ENCODE measurements at places on chromosomes 11 and 22.
A peak's percentile ranks its signal among the peaks of the same experiment; 100 is the strongest.

GRCh38 chr11:19746086-19746485 lies 33.4 kb downstream of the NAV2 start:
- DNase-seq: no peak

DNA sequence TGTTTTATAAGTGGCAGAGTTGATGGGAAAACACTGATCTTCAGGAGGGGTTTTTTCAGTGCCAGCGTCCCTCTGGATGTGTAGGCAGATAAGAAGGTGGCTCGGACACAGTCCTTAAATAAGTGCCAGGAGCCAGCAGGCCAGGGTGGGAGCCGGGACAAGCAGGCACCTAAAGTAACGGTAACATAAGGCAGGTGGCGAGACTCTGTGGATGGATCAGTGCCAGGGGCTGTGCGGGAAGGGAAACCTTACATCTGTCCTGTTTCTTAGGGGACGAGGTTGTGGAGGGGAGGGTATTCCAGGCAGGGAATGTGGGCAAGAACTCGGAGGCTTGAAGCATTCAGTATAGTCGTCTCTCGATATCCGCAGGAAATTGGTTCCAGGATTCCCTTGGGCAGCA lies 15.9 kb downstream of the BCR start:
- DNase-seq: no peak

GRCh38 chr11:106381895-106382294 lies 304.4 kb downstream of the AASDHPPT start:
- DNase-seq: no peak

GRCh38 chr11:22006901-22007300 lies 186.0 kb upstream of the ANO5 start:
- DNase-seq: no peak

- DNase-seq: no peak
Measured at GRCh38 chr11:47175746-47176327, 842 bp downstream of the ARFGAP2 start.

GRCh38 chr11:87173185-87174039 lies 135.7 kb downstream of the TMEM135 start:
- DNase-seq: no peak

- DNase-seq: no peak
Measured at GRCh38 chr11:130516554-130517505, 68.4 kb downstream of the ADAMTS15 start.

GRCh38 chr11:26187639-26188038 lies 144.3 kb upstream of the ANO3 start:
- no peak for DNase-seq

GRCh38 chr22:45429424-45429823 lies 15.9 kb downstream of the RIBC2 start:
- DNase-seq: no peak

- no peak for DNase-seq
Measured at GRCh38 chr11:44304091-44305025, 5.6 kb downstream of the ALX4 start.

GRCh38 chr11:74896311-74896710 lies 52.6 kb downstream of the XRRA1 start:
- DNase-seq: no peak

DNA sequence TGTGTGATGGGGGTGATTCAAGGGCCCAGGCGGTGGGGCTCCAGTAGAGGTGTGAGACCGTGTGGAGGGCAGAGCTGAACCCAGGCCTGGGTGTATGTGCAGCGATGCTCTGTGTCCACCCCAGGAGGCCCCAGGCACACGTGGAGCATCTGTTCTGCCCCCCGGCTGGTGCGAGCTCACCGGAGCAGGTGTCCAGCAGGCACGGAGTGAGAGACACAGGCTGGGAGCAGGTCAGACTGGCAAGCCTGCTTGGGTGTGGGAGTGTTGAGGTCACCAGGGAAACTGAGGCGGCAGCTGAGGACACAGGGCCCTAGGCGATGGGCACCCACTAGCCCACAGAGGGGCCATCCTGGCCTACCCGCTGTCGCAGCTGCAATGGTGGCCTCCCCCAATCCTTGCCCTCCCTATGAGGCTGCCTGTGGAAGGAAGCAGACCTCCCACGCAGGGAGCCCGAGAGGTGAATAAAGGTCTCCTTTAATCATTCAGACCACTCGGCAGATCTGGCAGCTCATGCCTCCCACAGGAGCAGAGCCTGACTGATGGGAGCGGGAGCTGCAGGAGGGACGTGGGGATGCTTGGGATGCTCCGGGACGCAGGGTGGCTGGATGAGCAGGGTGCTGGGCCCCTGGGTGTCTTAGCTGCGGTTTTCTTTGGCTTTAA lies 1165.1 kb downstream of the BRD1 start:
- no peak for DNase-seq

GRCh38 chr11:128200467-128200866 lies 386.9 kb downstream of the ETS1 start:
- no peak for DNase-seq

- peak; percentile 36 for DNase-seq
Measured at GRCh38 chr11:117315285-117316196, 515 bp downstream of the BACE1 start.

- no peak for DNase-seq
Measured at GRCh38 chr11:120912504-120912903, 111.4 kb upstream of the TBCEL start.

GRCh38 chr11:28743061-28743550 lies 634.9 kb downstream of the METTL15 start:
- no peak for DNase-seq

DNA sequence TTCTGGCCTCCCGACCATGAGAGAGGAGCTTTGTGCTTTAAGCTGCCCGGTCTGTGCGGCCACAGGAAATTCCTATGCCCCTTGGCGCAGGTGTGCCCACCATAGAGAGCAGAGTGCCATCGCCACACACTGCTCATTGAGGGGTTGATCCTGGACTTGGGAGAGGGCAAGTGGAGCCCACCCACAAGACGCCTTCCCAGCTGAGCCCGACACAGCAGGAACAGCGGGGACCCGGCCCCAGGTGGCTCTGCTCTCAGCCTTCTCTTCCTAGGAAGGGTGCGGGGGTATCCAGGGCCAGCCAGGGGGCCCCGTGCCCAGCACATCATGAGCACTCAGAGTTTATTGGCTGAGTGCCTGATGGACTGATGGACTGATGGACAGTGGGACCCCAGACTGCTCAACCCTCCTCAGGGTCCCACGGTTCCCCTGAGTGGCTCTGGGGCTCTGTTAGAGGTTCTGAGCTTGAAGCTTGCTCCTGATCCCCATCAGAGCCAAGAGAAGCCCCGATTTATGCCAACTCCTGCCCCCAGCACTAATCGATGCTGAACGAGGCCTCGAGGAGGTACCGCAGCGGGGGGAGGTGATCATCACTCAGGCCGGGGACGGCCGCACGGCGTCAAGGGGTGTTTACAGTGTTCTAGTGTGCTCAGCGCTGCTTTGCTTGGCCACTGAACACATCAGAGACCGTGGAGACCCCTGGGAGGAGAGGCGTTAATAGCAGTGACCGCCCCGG lies 13.5 kb upstream of the MRGPRD start:
- DNase-seq: peak; percentile 17

DNA sequence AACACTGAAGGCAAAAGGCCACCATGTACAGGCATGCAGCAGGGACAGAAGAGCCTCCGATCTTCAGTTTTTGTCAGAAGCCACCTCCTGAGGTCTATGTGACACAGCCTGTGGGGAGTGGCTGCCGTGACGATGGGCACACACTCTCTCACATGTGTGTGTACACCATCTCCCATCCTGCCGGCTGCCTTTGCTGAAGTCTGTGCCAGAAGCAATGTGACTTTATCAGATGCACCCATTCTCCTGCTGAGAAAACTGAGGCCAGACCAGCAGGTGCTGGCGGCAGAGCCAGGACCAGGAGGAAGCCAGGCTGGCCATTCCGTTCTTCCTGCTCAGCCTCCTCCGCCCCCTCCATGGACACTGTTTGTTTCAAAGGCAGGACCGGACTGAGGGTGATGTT lies 16.7 kb downstream of the SHANK2 start:
- no peak for DNase-seq

DNA sequence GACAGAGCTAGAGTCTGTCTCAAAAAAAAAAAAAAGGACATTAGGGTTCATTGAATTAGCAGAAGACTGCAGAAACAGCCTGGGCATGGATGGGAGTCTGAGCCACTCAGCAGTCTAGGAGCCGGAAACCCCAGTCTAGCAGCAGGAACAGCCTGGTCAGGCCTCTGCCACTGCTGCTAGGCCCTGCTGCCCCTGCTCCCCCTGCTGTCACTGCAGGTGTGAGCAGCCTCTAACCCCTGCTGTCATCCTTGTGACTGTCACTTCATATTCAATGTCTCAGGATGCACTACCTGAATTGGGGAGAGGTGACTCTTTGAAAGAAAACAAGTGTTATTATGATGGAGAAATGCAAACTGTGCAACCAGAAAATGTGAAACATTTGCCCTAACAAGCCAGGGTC lies 7.0 kb upstream of the DDX17 start:
- DNase-seq: no peak

- no peak for DNase-seq
Measured at GRCh38 chr11:12232817-12233601, 122.6 kb downstream of the MICAL2 start.

- DNase-seq: no peak
Measured at GRCh38 chr11:86062719-86063118, 6.2 kb downstream of the PICALM start.

DNA sequence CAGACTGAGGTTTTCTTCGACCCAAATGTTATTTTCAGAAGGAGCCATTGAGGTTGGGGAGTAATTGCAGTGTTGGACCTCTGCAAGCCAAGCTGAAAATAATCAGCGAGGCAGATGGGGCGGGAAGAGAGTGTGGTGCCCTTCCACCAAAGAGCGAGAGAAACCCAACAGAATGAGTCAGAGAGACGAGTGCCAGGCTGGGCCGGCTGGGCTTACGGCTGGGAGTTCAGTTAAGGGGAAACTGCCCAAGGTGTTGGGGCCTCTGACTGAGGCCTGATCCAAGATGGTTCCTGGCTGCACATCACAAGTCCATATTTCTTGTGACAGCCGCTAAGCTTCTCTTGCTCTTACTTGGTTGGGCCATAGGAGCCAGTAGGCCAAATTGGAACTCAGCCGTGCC lies 30.4 kb upstream of the CREB3L1 start:
- DNase-seq: peak; percentile 79

GRCh38 chr22:48826546-48826945 lies 1001.1 kb downstream of the BRD1 start:
- DNase-seq: no peak

GRCh38 chr11:1202154-1202775 lies 20.6 kb upstream of the MUC5B start:
- peak; percentile 18 for DNase-seq

- peak; percentile 79 for DNase-seq
Measured at GRCh38 chr11:45146072-45147016, at the start of gene PRDM11. Gene PRDM11, plus strand, starts transcription at chr11:45146639. Its CDS starts 35,128 bp downstream, at chr11:45181767.

DNA sequence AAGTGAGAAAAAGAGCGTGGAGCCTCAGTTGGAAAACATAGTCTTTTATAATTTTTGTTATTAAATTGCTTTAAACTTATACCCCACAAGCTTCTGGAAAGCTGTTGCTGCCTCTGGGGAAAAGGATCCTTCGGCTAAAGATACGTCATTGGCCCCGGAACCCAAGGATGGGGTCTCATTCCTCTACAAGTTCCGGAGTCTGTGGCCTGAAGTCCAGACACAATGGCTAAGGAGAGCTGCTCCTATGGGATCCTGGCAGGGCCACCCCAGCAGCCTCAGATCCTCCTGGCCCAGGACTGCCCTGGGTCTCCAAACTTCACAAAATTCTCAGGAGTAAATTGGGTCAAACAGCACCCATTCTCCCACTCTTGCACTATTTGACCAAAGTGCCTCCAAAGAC lies 5.9 kb downstream of the WT1 start:
- no peak for DNase-seq

DNA sequence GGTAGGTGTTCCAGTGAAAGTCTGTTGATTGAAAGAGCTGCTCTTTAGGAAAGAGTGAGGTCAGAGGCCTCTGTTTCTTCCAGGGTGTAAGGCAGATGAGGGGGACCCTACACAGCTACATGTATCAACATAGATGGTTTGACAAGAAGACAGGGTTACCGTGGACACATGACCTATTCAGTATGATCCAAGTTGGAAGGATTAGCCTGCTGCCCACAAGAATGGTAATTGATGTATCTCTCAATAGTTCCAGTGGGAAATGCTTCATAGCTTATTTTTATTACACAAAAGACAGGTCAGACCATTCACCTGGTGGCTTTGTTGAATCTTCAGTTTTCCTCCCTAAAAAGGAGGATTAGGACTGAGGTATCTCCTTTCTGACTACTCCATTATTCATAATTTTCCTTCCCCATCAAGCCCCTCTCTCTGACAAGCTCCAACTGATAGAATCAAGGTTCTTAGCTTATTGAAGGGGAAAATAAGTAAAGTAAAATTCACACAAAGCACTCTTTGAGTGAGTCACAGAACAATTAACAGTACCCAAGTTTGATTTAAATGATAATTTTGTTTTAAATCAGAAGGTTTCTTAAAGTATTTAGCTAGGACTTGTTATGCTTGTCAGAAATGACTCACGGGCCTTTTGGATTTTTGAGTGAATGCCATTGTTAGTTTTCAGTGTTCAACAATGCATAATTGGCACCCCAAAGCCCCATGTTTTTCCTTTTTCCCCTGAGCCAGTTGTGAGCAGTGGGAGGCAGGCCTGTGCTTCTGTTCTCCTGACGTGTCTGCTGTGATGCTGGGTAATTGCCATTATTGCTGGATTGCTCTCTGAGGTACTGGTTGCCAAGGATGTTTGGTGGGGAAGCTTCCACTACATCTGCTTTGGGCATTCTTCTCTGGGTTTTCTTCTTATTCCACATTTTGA lies 373.2 kb downstream of the DDX10 start:
- no peak for DNase-seq

- no peak for DNase-seq
Measured at GRCh38 chr22:45240104-45240809, 437 bp downstream of the KIAA0930 start.

- DNase-seq: no peak
Measured at GRCh38 chr11:69400771-69401590, 80.5 kb upstream of the LINC01488 start.

GRCh38 chr11:44775366-44775984 lies 48.7 kb downstream of the TSPAN18 start:
- no peak for DNase-seq

DNA sequence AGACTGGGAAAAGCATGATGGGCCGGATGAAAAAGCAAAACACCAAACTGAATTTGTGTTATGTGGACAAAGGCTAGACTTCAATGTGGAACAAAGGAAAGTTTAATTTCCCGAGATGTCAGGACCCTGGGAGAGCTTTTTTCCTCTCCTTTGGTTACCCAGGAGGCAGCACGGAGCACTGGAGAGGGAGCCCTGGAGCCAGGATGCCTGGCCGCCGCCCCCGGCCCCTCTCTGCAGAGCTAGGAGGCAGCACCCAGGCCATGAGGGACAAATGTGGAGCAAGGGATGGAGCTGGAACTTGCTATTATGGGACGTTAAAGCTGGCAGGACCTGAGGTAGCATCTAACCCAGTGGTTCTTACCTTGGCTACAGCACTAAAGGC lies 108.9 kb downstream of the MORC2 start:
- no peak for DNase-seq
